ENCODE measurements at places on chromosomes 6 and 20. TPM values are rescaled to one million over a fixed set of nuclear protein-coding genes. Genes with fewer than 3 reads are reported as not detected.

- no peaks in the 10 kb centered on the region for H3K4me1 ChIP-seq
- no peaks in the 10 kb centered on the region for H3K27me3 ChIP-seq
- H3K4me3 ChIP-seq: no peak overlapping the region
- H3K27ac ChIP-seq: no peak overlapping the region
- no peaks in the 10 kb centered on the region for H3K36me3 ChIP-seq
These were observed 383.9 kb downstream of the KIF16B start for GRCh38 chr20:16189371-16189770.

GRCh38 chr20:45283551-45284057 is 23.0 kb upstream of the RBPJL start:
- H3K4me3 ChIP-seq: no peak overlapping the region
- H3K4me1 ChIP-seq: no peaks in the 10 kb centered on the region
- no peak for DNase-seq
- no peaks in the 10 kb centered on the region for H3K36me3 ChIP-seq
- H3K27me3 ChIP-seq: no peaks in the 10 kb centered on the region

DNA sequence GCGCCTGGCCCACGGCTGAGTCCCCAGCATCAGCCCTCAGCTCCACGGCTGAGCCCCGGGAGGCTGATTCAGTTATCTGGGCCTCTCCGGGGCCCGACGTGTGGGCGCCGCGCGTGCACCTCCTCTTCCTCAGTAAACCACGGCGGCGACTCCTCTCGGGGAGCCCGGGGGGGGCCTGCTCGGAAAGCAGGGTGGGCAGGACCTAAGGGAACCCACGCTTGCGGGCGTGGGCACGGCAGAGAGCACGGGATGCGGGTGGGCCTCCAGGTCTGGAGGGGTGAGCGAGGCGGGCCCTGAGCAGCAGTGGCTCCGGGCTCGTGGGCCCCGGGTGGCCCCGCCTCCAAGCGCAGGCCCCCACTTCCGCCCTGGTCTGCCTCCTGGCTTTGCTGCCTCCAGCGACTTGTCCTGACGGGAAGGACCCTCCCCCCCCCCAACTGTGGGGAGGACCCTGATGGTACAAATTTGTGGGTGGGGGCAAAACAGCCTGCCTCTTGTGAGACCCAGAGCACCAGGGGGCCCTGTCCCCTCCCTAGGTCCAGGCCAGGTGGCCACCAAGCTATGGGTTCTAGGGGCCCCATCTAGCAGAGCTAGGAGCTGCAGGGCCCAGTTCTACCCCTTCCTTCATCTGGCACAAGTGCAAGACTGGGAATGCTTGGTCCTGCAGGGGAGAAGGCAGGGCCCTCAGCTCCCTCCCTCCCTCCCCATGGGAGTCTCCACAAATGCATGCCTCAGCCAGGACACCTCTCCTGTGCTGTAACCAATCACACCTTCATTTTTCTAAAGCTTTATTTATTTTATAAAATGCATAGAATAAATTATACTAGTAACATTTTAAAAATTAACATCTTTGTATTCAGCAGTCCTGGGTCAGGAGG is 16.9 kb downstream of the UCKL1 start:
- H3K27ac ChIP-seq: no peak overlapping the region
- DNase-seq: no peak
- H3K4me3 ChIP-seq: no peak overlapping the region
- H3K4me1 ChIP-seq: peaks cover 24% of the 10 kb centered on the region
- peaks cover 17% of the 10 kb centered on the region for H3K36me3 ChIP-seq

DNA sequence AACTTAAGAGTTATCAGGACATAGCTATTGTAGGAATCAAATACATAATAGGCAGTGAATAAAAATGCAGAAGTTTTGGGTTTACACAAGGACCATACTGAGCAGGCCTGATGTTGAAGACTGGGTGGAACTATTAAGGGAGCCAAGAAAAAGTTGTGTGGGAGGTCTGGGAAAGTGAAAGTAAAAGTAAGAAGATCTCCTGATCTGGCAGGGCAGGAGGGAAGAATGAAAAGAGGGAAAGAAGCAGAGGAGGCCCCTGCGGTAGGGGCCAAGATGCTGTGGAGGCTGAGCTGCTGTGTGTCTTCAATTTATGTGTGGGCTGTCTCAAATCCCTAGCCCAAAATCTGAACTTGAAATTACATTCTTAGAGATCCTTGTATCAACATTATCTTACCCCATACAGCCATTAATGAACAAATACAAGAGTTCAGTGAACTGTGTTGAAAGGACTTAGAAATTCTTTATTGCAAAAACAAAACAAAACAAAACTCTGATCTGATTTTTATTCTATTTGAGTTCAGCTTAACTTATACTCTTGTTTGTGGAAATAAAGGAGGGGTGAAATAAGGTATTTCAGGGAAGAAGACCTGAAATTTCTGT is 1183.8 kb downstream of the HACE1 start:
- no peak overlapping the region for H3K27ac ChIP-seq
- DNase-seq: no peak
- no peak overlapping the region for H3K4me3 ChIP-seq
- H3K36me3 ChIP-seq: no peaks in the 10 kb centered on the region
- no peaks in the 10 kb centered on the region for H3K27me3 ChIP-seq

GRCh38 chr6:20319520-20320357 is 81.9 kb upstream of the E2F3 start:
- H3K4me3 ChIP-seq: peak overlapping the region; percentile 61
- H3K27ac ChIP-seq: peak overlapping the region; percentile 72
- peaks cover 11% of the 10 kb centered on the region for H3K4me1 ChIP-seq
- H3K27me3 ChIP-seq: no peaks in the 10 kb centered on the region
- no peaks in the 10 kb centered on the region for H3K36me3 ChIP-seq

DNA sequence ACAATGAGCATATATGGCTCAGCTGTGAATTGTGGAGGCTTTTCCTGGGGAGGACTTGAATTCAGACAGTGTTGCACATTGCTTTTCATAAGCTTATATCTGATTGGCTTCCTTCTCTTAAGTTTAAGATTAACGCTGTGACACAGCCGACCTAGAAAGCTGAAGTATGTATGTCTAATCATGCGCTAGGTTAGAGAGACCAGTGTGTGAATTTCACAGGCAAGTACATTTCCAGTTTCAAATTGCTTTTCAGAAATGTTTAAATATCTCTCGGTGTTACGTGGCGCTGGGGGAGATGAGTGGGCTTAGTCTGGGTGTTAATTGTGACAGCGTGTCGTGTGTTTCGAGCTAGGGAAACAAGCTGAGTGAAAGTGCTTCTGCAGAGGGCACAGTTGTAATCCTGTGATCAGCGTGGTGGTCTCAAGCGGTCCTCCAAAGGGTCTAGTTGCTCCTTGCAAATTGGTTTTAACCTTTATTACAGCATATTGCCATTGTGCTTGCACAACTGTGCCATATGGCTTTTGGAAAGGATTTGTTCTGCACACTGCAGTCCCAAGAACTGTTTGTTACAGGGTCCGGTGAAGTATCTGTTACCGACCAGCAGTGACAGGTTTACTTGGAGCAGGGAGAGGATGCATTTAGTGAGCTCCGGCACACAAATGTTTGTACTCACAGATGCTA is 166.6 kb downstream of the SASH1 start:
- H3K27ac ChIP-seq: no peak overlapping the region
- peaks cover 14% of the 10 kb centered on the region for H3K27me3 ChIP-seq
- no peaks in the 10 kb centered on the region for H3K36me3 ChIP-seq
- no peak overlapping the region for H3K4me3 ChIP-seq
- H3K4me1 ChIP-seq: no peaks in the 10 kb centered on the region

Gene GJA1
- not detected for polyA plus RNA-seq

Gene DEFB124
- polyA plus RNA-seq: not detected

- H3K36me3 ChIP-seq: no peaks in the 10 kb centered on the region
- no peak within 1 kb of the TSS for H3K4me3 ChIP-seq
- no peaks in the 10 kb centered on the region for H3K27me3 ChIP-seq
- H3K4me1 ChIP-seq: no peaks in the 10 kb centered on the region
- H3K27ac ChIP-seq: no peak within 1 kb of the TSS
- no peak for DNase-seq
These were observed at the start of gene RIMS1 for GRCh38 chr6:71886184-71887005. RIMS1 (plus strand) TSS chr6:71886550; CDS start chr6:71887024, 474 bp downstream.

Gene PI16
- 13.6 TPM for polyA plus RNA-seq

DNA sequence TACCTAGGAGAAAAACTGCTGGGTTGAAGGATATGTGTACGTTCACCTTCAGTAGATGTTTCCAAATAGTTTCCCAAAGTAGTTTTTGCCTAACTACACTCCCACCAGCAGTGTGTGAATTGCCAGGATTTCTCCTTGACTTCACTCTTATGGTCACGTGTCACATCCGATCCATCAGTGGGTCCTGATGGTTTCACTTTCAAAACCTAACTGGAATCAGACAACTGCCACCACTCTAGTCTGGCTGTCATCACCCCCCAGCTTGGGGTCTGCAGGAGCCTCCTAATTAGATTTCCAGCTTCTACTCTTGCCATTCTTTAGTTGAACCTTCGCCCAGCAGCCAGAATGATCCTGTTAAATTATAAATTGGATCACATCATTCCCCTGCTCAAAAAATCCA is 8.5 kb upstream of the SLC12A5 start:
- peaks cover 17% of the 10 kb centered on the region for H3K4me1 ChIP-seq
- H3K27me3 ChIP-seq: peaks cover 14% of the 10 kb centered on the region
- no peaks in the 10 kb centered on the region for H3K36me3 ChIP-seq
- no peak for DNase-seq

Gene APOM
- 4.3 TPM for polyA plus RNA-seq

Gene INSM1
- not detected for polyA plus RNA-seq

- peaks cover 4% of the 10 kb centered on the region for H3K4me1 ChIP-seq
- no peak overlapping the region for H3K27ac ChIP-seq
- DNase-seq: no peak
- H3K36me3 ChIP-seq: no peaks in the 10 kb centered on the region
- no peak overlapping the region for H3K4me3 ChIP-seq
- no peaks in the 10 kb centered on the region for H3K27me3 ChIP-seq
These were observed 93.3 kb downstream of the SNX5 start for GRCh38 chr20:17875106-17875980.

DNA sequence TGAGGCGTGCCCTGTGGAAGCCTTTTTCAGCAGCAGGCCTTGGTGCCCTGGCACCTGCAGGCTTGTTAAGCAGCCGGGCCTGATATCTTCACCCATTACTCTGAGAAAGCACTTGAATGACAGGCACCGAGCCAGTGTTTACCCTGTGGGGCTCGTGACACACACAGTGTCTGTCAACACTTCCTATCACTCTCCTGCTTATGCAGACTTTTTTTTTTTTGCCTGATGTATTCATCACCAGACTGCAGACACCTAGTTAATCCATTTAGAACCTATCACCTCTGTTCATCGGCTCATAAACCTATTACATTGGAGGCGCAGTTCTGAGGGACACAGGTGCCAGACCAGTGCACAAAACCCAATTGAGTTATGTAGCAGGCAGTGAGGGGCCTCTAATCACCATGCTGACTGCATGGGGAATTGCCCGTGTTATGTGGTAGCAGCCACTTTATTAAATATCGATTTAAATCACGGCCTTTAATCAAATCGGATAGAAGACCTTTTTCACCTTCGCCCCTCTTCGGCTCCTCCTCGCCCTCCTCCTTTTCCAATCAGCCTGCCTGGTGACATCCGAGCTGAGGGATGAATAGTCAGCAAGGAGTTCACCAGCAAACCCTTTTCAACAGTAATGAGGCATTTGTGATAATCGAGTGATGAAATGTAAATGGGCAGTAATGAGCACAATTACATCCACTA is 962.9 kb upstream of the SLC35B3 start:
- H3K27ac ChIP-seq: no peak overlapping the region
- no peaks in the 10 kb centered on the region for H3K4me1 ChIP-seq
- no peaks in the 10 kb centered on the region for H3K27me3 ChIP-seq
- H3K4me3 ChIP-seq: no peak overlapping the region

DNA sequence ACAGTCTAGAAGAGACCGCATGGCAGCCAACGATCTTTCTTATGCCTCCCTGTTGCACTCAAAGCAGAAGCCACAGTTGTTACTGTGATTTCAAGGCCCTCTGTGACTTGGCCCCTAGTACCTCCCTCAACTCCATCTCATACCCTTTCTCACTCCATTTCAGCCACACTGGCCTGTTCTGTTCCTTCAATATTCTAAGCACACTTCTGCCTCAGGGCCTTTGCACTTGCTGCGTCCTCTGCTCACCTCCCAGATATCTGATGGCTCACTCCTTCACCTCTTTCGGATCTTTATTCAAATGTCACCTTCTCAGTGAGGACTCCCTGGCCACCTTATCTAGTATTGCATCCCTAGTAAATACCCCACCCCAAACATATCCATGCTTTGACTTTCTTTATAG is 29.4 kb upstream of the CCN6 start:
- no peaks in the 10 kb centered on the region for H3K27me3 ChIP-seq
- no peak overlapping the region for H3K27ac ChIP-seq
- no peak overlapping the region for H3K4me3 ChIP-seq

GRCh38 chr6:3916211-3916610 is 67.0 kb downstream of the FAM50B start:
- H3K27ac ChIP-seq: no peak overlapping the region
- no peak for DNase-seq

DNA sequence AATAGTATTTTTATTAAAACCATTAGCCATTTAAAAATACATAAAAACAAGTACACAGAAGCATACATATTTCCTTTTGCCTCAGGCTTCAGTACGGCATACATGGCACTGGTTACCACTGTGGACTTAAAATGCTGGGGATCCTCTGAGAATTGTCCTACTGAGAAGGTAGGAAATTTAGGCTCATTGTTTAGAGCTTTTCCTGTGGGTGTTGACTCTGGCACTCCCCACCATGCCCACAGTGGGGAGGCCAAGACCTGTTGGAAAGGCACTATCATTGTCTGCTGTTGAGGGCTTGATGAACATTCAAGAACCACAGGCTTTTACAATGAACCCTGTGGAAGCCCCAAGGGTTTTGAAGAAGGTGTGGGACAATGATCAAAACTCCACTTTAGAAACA is 473.4 kb downstream of the BTBD3 start:
- H3K36me3 ChIP-seq: no peaks in the 10 kb centered on the region
- DNase-seq: no peak
- no peaks in the 10 kb centered on the region for H3K4me1 ChIP-seq
- no peak overlapping the region for H3K4me3 ChIP-seq

DNA sequence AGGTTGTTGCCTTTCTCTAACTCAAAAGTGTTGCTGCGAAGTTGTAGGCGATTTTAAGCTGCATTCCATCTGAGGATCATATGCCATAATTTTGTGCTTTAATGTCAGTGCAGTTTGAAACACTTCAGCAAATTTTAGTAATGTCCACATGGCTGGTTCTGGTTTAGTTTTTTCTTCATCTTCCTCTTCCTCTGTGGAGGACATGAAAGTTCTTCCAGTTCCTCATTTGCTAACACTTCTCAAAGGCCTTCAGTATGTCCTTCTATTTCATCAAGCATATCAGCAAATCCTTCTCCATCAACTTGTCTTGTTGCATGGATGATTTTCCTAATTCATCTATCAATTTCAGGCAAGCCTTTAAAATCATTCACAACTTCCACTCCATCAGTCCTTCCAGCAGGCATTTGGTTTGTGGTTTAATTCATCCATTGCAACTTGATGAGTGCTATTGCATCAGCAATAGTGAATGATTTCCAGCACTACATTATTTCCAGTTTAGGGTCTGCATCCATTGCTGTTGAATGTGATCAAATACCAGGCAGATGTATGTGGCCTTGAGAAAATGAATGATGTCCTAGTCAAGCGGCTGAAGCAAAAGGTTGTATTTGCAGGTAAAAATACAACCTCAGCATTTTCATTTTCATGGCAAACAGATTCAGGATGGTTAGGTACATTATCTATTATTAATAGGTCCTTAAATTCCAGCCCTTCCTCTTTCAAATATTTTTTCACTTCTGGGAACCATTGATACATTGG is 20.2 kb downstream of the SHLD1 start:
- H3K27me3 ChIP-seq: no peaks in the 10 kb centered on the region
- peaks cover 9% of the 10 kb centered on the region for H3K36me3 ChIP-seq
- H3K4me1 ChIP-seq: no peaks in the 10 kb centered on the region
- H3K27ac ChIP-seq: no peak overlapping the region

Gene FAM229B
- 5.5 TPM for polyA plus RNA-seq

Data from CD8-positive, alpha-beta memory T cell (primary cell).